ENCODE measurements at places on chromosomes 1 and 21.

DNA sequence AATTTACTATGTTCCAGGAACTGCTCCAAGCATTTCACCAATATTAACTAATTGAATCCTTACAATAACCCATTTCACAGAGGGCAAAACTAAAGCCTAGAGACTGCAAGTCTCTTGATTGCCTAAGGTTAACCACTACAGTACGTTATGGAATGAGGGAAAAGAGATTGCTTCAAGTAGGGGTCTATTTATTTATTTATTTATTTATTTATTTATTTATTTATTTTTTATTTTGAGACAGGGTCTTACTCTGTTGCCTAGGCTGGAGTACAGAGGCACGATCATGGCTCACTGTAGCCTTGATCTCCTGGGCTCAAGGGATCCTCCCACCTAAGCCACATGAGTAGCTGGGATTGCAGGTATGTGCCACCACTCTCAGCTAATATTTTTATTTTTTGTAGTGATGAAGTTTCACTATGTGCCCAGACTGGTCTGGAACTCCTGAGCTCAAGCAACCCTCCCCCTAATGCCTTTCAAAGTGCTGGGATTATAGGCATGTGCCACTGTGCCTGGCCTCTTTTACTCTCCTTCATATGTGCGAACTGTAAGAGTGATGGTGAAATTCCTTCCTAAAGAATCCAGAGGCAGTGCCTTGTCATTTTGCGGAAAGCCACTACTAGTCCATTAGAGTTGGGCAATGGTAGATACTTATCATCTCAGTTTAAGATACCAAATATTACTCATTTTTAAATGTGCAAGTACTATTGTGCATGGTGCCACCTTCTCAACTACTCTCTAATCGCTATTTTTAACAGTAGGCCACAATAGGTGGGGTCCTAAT, 65.7 kb upstream of the CYP2J2 start:
- no peak for DNase-seq

- no peak for DNase-seq
Measured at GRCh38 chr1:175195281-175195680, 2.7 kb upstream of the KIAA0040 start.

DNA sequence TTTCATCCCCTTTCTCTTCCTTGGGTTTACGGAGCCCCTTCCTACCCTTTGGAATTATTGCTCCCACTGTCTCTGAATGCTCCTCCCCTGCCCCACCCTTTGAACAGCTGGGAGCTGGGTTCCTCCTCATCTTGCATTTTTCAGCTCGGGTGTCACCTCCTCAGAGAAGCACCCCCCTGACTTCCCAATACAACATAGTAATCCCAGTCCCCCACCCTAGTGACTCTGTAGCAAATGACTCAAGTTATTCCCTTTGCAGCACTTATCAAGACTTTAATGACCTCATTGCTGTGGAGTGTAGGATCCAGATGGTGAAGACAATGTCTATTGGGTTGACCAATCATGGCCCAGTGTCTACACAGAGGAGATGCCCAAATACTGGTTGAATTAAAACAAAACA, 8.9 kb upstream of the VWA5B1 start:
- no peak for DNase-seq

DNA sequence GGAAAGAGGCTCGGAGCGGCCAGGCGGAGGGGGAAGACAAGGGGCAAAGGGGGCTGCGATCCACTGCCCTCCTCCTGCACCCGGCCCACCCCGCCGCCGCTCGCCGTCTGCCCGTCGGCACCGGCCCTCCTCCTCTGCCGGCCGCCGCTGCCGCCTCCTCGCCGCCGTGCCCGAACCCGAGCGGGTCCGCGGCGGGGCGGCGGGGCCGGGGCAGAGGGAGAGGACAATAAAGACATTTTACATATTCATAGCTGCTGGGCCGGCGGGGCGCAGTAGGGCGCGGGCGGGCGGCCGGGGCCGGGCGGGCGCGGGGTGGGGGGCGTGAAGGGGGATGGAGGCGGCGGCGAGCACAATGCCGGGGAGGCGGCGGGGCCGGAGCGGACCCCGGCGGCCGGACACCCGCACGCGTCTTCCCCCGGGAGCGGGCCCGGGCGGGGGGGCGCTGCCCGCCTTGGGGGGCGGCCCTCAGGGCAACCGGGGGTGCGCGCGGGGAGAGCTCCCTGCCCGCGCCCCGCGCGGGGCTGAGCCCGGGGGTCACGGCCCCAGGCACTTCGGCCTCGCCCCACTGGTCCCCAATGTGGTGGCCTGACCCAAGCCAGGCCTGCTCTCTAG, 546 bp downstream of the POU2F1 start:
- DNase-seq = no peak

DNA sequence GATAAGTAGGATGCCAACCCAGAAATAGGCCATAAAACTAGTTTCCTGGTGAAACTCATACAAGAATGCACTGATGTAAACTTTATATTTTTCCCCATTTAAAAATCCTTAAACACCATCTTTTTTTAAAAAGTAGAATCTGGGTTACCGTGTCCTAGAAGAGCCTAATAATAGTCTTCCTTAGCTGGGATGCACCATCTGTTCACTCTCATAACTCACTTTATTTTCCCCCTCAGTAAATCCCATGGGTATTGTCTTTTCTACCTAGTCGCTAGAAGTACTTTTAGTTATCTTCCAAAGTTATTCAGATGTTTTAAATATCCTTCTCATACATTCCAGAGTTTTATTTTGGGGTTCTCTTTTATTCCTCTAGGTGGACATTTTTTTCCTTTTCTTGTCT, 250.2 kb downstream of the PLA2G4A start:
- DNase-seq = no peak

GRCh38 chr1:234825498-234826165, 215.7 kb upstream of the IRF2BP2 start:
- DNase-seq = no peak

DNA sequence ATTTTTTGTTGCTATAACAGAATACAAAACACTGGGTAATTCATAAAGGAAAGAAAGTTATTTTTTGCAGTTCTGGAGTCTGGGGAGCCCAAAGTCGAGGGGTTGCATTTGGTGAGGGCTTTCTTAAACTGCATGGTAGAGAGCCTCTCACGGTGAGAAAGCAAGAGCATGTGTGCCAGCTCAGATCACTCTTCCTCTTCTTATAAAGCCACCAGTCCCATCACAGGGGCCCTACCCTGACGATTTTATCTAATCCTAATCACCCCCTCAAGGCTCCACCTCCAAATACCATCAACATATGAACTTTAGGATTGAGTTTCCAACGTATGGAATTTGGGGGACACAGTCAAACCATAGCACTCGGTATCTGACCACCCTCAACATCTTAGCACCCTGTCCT, 1.0 kb upstream of the STRIP1 start:
- DNase-seq = no peak

GRCh38 chr1:5338466-5338865, 653.8 kb downstream of the NPHP4 start:
- no peak for DNase-seq
